ENCODE measurements at places on chromosomes 7 and 10. TPM values are rescaled to one million over a fixed set of nuclear protein-coding genes. Genes with fewer than 3 reads are reported as not detected.

- no peak for DNase-seq
These were observed 43.0 kb upstream of the MACC1 start for GRCh38 chr7:20260223-20260622.

- no peak for DNase-seq
These were observed 99.6 kb upstream of the LYZL1 start for GRCh38 chr10:29189256-29189655.

DNA sequence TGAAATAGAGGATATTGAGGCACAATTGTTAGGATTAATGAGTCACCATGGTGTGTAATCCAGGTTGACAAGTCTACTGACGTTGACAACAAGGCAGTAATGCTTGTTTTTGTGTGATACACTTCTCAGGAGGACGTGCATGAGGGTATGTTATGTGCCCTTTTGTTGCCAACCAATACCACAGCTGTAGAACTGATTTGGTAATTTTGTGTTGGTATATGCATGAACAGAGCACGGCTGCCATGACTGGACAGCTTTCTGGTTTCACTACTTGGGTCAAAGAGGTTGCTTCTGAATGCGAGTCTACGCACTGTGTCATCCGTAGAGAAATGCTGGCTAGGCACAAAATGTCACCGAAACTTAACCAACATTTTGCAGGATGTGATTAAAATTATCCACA lies 32.9 kb downstream of the PHTF2 start:
- no peak for DNase-seq

MACC1 gene
- not detected for total RNA-seq

DNA sequence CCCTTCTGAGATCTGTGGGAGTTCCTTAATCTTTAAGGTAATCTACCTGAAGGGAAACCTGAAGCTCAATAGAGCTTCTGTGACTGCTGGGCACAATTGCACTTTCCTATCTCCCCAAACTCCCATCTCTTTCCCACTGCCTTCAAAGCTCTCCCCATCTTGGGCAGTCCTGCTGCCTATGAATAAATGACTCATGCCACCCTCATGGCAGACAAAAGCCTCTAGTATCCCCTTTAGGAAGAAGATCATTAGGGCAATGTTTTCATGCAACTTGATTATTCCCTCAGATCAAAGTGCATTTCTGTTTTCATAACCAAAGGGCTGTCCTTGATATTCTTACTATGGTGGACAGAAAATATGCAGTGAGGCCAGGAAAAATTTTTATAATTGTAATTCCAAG lies 704.9 kb upstream of the LRRN3 start:
- no peak for DNase-seq

AEBP1 gene
- 1,349 TPM for total RNA-seq

GRCh38 chr7:84536271-84536870 lies 341.8 kb upstream of the SEMA3A start:
- no peak for DNase-seq

- DNase-seq = no peak
These were observed 751 bp upstream of the GTPBP10 start for GRCh38 chr7:90345595-90346335.

DNA sequence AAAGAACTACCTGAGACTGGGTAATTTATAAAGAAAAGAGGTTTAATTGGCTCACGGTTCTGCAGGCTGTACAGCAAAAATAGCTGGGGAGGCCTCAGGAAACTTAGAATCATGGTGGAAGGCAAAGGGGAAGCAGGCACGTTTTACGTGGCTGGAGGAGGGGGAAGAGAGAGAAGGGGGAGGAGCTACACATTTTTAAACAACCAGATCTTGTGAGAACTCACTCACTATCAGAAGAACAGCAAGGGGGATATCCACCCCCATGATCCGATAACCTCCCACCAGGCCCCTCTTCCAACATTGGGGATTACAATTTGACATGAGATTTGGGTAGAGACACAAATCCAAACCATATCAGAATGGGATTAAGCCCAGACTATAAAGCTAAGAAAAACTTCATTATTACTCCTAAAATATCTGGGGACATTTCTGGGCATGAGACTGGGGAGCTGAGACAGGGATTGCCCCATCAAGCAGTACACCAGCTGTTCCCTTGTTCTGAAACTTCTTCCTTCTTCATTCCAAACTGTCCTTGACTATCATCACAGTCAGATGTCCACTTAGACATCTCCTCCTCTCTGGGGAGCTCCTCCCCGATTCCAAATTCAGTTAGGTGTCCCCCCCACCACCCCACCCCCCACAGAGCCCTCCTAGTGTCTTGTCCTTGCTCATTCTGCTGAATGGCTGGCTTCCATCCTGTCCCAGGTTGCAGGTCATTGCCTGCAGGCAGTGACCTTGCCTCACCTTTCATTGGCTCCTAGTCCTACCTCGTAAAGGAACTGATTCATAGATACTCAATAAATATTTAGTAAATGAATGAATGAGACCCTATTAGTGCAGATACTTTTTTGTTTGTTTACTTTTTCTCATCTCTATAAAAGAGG lies 132.6 kb downstream of the EVX1 start:
- DNase-seq = no peak

DNA sequence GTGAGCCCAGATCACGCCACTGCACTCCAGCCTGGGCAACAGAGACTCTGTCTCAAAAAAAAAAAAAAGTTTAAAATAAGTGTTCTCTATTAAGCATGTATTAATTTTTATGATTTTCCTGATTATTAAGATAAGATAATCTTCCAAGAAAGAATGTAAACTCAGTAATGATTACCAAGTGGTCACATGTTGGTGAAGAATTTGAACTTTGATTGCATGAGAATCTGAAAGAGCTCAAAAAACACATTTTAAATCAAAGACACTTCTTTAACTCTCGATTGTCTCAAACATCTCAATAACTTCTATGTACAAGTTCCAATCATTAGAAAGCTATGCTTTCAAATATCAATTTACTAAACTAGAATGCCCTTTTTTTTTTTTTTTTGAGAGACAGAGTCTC lies 33.8 kb downstream of the SNX8 start:
- DNase-seq = no peak

GRCh38 chr10:124756156-124756903 lies 12.2 kb upstream of the FAM53B start:
- DNase-seq = no peak

DNA sequence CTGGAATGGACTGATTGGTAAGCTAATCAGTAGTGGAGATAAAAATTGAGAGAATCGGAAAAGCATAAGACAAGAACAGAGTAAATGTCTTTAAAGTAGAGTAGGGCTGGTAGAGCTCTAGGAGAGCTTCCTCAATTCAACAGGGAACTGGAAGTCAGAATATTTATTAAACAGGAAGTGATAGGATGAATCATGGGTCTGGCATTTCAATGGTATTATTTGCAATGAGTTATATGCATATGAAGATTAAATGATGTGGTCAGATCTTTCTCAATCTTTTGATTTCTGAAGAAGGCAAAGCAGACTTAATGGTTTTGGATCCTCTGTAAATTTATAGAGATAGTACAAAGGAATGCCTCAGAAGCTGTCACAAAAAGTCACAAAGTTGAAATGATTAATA lies 349.0 kb downstream of the HPSE2 start:
- no peak for DNase-seq

- DNase-seq = no peak
These were observed 490.4 kb upstream of the SEMA3A start for GRCh38 chr7:84684836-84685480.

DNA sequence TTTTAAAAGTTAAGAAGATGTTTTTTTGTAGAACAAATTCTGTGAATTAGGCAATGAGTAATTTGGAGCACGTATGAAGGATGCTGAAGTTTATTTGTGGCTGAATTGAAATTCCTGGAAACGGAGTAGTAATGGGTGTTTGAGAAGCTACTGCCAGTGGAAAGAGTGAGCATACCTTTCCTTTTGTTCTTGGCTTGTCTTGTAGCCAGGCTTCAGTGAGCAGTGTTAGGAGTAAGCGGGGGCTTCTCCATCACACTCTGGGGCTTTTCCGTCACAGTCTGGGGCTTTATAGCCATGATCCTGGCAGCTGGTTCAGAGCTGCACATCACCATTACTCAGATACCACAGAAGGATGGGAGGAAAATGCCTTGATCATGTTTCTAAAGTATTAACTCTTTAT lies 32.3 kb downstream of the GARS1 start:
- DNase-seq = no peak

HOXA9 gene
- total RNA-seq = not detected

DNA sequence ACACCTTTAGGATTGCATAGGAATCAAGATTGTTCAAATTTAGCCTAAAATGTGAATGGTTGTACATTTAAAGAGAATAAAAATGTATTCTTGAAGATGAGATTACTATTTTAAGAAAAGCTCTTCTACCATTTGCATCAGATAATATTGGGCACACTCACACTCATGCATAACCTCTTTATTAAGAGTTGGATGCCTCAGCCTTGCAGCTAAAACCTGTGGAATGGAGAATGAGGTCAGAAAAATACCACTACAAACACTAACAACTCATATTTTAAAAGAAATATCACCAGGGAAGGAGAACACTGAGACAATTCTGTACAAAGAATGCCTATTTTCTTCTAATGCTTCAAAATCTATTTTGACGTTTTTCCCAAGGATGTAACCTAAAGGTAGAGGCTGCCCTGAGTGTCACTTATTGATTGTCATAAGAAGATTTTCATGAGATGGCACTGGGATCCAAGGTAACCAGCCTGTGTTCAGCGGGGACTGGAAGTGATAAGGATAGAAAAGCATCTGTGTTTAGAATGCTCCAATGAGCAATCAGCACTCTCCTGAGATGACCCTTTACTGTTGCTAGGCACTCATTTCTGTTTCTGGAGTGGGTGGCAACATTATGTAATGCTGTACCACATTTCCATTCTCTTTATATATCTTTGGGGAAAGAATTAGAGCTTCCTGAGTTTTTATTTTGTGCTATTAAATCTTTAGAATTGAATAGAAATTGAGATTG lies 26.6 kb downstream of the REEP3 start:
- no peak for DNase-seq

- DNase-seq = no peak
These were observed 54.3 kb upstream of the SMNDC1 start for GRCh38 chr10:110358869-110359629.

- DNase-seq = no peak
These were observed 24.5 kb downstream of the SPOCK2 start for GRCh38 chr10:72063703-72064391.

CPXM2 gene
- total RNA-seq = 125 TPM

DNA sequence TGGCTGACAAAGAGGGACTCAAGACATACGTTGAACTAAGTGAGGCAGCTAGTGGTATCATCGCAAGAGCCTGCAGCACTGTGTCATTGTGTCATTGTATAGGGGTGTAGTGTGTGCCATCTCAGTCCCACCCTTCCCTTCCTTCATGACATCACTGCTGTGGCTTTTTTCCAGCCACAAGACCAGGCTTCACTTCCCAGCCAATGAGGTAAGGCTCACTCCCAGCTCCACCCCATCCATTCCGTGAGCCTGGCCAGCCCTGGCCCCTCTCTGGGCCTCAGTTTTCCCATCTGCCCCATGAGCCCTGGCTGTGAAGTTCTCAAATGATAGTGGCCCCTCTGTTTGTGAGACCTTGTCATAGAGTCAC lies 134.3 kb upstream of the ZMIZ1 start:
- DNase-seq = no peak

MTERF1 gene
- total RNA-seq = 5.0 TPM

CPVL gene
- 15.2 TPM for total RNA-seq

DLX5 gene
- total RNA-seq = not detected

NEUROG3 gene
- not detected for total RNA-seq

GRCh38 chr10:102660888-102661657 lies 16.8 kb downstream of the TRIM8 start:
- no peak for DNase-seq

NUDT13 gene
- total RNA-seq = 7.6 TPM

GRCh38 chr7:28608731-28609130 lies 196.4 kb downstream of the CREB5 start:
- DNase-seq = no peak

- no peak for DNase-seq
These were observed 70.5 kb downstream of the TES start for GRCh38 chr7:116280803-116281202.

DNA sequence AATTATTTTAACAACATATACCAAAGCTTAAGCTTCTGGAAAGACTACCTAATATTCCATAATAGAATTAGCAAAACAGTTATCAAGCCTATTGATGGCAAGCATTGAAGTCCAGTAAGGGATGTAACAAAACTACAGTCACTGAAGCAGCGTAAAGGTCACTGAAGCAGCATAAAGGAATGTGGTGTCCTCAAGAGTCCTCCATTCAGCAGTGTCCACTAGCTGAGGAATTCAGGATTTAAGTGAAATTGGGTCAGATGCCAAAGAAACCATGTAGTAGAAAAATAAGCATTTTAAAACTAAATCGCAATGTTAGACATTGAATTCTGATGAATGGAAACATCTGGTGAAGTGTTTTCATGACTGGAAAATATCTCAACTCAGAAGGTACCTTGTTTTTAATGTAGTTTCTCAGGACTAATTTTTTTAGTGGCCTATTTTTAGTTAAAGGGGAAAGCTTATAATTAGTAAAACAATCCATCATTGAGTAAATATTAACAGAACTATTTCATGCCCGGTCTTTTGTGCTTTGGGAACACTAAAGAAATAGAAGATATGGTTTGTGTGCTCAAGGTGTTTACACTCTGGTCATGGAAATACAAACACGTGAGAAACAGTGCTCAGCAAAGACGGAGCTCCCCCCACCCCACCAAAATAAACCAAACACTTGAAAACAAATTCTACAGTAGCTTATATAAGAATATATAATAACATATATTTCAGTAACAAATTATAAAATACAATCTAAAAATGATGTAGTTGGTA lies 121.4 kb downstream of the CDK14 start:
- DNase-seq = no peak

- DNase-seq = no peak
These were observed 75.9 kb downstream of the SHOC2 start for GRCh38 chr10:110995301-110995700.

ASB10 gene
- total RNA-seq = not detected

GRCh38 chr10:4568086-4568485 lies 257.9 kb upstream of the AKR1E2 start:
- no peak for DNase-seq

- no peak for DNase-seq
These were observed 35.4 kb upstream of the SMNDC1 start for GRCh38 chr10:110340122-110340521.

TRIM4 gene
- 12.7 TPM for total RNA-seq

RPEL1 gene
- not detected for total RNA-seq

AGR2 gene
- not detected for total RNA-seq

- no peak for DNase-seq
These were observed 687 bp upstream of the ARMC3 start for GRCh38 chr10:22927166-22927565.

DNA sequence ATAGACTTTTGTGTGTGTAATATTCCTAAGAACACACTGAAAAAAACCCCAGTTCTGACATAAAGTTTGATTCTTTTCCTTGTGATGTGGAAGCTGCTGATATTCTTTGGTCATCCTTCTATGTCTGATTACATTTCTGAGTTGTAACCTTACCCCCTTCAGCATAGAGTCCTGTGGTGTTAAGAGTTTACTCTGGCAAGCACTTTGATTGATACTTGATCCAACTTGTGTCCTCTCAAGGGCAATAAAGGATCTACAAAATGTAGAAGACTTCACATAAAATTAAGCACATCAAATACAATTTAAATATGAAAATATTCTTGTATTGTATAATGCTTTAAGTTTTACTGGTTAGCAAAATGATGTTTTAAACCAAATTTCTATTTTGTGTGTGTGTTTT lies 221.7 kb upstream of the DKK1 start:
- DNase-seq = no peak
